ENCODE measurements at places on chromosomes 16 and 17.

DNA sequence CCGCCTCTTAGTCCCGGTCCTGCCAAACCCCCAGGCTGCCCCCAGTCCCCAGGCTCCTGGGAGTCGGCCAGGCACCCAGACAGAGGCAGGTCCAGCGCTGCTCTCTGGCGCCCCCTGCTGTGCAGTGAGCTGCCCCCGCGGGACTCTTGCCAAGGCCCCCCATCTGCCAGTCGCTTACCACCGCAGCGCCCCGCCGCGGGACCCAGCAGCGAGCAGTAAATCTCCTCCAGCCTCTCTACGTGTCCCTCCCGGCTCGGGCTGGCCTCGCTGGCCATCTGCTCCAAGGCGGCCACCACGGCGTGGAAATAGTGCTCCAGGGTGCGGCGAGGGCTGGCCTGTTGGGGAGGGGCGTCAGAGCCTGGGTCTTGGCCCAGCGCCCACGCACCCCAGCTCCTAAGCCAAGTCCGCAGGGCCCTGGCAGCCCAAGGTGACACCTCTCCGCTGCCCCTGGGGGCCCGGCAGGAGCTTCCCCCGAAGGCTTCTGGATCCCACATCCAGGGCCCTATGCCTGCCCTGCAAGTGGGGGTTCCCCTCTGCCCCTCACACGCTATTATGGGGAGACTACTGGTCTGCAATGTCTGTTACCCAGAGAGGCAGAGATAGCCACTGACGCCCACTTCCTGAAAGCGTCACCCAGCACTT, 33.7 kb upstream of the MFSD6L start:
- H3K4me1 ChIP-seq = no peaks in the 10 kb centered on the region
- peak; percentile 54 for DNase-seq
- H3K4me3 ChIP-seq = no peak overlapping the region
- H3K27ac ChIP-seq = no peak overlapping the region

DNA sequence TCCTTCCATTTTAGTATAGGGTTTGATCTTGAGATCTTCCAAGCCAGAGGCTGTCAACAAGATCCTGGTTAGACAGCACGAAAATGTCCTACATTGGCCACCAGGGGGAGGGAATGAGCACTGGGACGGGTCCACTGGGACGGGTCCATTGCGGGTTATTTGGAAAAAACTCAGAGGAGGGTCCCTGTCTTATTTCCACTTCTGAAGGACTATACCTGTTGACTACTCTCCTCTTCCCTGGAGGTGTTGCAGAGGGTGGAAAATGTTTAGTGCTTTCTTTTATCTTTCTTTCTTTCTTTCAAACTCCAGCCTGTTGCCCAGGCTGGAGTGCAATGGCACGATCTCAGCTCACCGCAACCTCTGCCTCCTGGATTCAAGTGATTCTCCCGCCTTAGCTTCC, 2.5 kb downstream of the TTLL6 start:
- H3K27me3 ChIP-seq = no peaks in the 10 kb centered on the region
- no peak overlapping the region for H3K4me3 ChIP-seq
- peak; percentile 44 for DNase-seq
- no peaks in the 10 kb centered on the region for H3K36me3 ChIP-seq
- no peaks in the 10 kb centered on the region for H3K4me1 ChIP-seq
- H3K27ac ChIP-seq = no peak overlapping the region

DNA sequence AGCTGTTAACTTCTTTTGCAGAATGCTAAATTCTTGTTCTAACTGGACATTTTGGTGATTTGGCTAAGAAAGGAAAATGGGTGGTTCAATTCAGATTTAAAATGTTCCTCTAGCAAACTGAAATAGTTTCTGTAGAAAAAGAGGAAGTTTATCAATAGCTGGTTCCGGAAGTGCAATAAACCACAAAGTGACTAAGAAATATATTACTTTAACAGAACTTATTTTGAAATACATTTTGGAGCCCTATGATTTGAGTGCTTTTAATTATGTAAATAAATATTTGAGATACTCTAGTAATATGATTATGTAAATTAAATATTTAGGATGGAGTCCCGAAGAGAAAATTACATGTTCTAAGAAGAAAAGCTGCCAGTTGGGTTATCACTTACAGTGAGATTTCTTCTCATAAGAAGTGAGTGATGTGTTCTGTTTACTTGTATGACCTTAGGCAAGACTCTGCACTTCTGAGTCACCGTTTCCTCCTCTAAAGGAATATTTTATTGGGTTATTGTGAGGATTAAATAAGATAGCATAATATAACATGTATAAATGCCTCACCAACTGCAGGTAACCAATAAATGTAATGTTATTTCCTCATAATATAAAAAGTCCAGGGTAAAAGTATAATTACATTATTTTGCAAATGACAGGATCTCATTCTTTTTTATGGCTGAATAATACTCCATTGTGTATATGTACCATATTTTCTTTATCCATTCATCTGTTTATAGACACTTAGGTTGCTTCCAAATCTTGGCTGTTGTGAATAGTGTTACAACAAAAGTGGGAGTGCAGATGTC, at the start of gene EVI2B:
TSS of gene EVI2B (minus strand) at position 73 of the 800 bp plus-strand sequence. CDS start 8,445 bp downstream, outside the sequence.
- no peaks in the 10 kb centered on the region for H3K27me3 ChIP-seq
- no peak for DNase-seq
- H3K4me3 ChIP-seq = peak within 1 kb of the TSS; percentile 36
- H3K27ac ChIP-seq = peak within 1 kb of the TSS; percentile 85

DNA sequence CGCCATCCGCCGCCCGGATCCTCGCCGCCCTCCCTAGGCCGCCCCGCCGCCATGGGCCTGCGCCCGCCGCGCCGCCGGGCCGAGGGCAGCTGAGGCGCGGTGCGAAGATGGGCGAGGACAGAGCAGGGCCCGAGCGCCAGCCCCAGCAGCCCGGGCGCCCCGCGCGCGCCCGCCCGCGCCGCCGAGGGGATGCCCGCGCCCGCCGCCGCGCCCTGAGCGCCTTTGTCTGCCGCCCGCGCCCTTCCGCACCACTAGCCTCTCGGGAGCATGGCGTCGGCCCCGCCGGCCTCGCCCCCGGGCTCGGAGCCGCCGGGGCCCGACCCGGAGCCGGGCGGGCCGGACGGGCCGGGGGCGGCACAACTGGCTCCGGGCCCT, 278 bp downstream of the RAB11FIP3 start:
- no peak for DNase-seq
- no peaks in the 10 kb centered on the region for H3K27me3 ChIP-seq
- peak overlapping the region; percentile 67 for H3K4me3 ChIP-seq
- peak overlapping the region; percentile 90 for H3K27ac ChIP-seq
- no peaks in the 10 kb centered on the region for H3K36me3 ChIP-seq
- H3K4me1 ChIP-seq = no peaks in the 10 kb centered on the region

GRCh38 chr17:78144147-78144719, 2.0 kb upstream of the C17orf99 start:
- H3K36me3 ChIP-seq = no peaks in the 10 kb centered on the region
- H3K4me3 ChIP-seq = no peak overlapping the region
- peaks cover 52% of the 10 kb centered on the region for H3K4me1 ChIP-seq
- peak overlapping the region; percentile 62 for H3K27ac ChIP-seq
- DNase-seq = peak; percentile 42
- no peaks in the 10 kb centered on the region for H3K27me3 ChIP-seq

Measured in Peyer's patch (tissue), 4 donors.